Nucleus accumbens (tissue), 56 donors: ENCODE measurements at places on chromosomes 12 and 14.
A peak's percentile ranks its signal among the peaks of the same experiment; 100 is the strongest.

- peak; percentile 21 for DNase-seq
Observed at GRCh38 chr12:128365651-128366231, 98.8 kb downstream of the TMEM132C start.

DNA sequence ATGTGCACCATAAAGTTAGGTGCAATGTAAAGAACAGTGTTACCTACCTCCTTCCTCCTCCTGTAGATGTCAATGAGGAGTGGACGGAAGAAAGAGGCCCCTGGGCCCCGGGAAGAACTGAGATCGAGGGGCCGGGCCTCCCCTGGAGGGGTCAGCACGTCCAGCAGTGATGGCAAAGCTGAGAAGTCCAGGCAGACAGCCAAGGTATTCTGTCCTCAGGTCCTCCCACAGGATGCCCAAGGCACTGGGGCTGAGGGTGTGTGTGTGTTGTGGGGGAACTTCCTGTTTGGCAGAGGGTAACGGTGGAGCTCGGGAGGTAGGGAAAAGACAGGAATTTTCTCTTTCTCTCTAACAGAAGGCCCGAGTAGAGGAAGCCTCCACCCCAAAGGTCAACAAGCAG lies 6.4 kb downstream of the ATN1 start:
- DNase-seq, result no peak

GRCh38 chr14:75206190-75206589 lies 29.8 kb upstream of the TMED10 start:
- no peak for DNase-seq

DNA sequence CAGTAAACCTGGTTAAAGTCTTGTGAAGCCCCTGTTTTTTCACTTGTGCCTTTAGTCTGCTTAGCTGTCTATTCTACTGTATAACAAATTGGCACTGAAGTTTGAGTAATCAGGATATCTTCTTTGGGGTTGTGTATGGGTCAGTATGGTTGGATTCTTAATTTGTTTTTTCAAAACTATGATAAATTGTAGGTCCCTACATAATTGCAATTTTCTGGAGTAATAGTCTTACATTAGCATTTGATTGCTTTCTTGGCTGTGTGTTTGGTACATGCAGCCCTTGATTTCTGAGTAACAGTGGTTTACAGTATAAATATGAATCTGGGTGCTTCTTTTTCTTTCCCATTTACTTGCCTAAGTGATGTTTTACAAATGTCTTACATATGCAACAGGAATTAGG lies 186.6 kb downstream of the TMTC2 start:
- no peak for DNase-seq

- no peak for DNase-seq
Observed at GRCh38 chr14:24187539-24187915, 1.1 kb downstream of the IPO4 start.

DNA sequence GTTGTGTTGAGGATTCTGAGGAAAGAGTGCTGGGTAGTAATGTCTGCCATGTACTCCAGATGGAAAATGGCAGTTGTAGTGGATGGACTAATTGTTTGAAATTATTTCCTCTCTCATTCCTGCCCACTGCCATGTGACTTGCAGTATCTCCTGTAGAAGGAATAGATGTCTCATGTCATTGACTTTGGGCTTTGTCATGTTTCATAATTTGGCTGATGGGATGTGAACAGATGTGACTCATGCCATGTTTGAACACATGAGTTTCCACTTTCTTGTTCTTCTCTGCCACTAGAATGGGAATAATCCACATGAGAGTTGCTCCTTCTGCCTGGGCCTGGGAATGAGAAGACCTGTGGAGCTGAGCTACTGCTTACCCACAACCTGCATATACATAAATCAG lies 2.4 kb upstream of the CALCOCO1 start:
- DNase-seq, result no peak

DNA sequence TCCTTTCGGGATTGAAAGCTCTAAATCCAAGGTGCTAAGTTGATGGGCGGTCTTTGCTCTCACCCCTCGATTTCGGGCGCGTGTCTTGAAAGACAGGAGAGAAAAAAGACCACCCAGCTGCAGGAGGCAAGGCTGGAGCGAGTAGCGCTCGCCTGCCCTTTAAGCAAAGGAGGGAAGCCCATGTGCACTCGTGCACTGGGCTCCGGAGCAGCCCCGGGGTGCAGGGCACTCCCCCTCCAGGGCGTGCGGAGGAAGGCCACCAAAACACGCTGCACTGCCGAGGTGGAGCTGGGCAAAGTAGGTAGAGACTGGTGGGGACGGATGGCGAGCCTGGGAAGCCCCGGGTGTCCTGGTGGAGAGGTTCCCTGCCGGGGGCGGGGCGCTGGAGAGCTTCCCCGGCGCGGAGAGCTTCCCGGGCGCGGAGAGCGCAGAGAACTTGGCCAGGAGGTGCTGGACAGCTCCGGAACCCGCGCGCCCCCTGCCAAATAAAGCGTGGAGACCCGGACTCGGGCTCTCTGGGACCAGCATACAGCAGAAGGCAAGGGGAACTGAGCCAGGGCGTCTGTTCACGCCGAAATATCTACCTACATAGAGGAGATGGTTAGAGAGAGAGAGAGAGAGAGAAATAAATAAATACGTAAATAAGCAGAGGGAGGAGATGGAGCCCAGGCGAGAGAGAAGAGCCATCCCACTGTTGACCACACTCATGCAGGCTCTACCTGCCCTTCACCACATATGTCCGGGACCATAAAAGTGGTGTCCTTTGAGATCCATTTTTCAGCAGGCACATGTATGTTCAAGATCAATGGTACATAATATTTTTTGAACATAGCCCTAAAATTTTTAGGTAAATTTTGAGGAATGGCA lies 662 bp upstream of the NELL2 start:
- DNase-seq, result peak; percentile 14

DNA sequence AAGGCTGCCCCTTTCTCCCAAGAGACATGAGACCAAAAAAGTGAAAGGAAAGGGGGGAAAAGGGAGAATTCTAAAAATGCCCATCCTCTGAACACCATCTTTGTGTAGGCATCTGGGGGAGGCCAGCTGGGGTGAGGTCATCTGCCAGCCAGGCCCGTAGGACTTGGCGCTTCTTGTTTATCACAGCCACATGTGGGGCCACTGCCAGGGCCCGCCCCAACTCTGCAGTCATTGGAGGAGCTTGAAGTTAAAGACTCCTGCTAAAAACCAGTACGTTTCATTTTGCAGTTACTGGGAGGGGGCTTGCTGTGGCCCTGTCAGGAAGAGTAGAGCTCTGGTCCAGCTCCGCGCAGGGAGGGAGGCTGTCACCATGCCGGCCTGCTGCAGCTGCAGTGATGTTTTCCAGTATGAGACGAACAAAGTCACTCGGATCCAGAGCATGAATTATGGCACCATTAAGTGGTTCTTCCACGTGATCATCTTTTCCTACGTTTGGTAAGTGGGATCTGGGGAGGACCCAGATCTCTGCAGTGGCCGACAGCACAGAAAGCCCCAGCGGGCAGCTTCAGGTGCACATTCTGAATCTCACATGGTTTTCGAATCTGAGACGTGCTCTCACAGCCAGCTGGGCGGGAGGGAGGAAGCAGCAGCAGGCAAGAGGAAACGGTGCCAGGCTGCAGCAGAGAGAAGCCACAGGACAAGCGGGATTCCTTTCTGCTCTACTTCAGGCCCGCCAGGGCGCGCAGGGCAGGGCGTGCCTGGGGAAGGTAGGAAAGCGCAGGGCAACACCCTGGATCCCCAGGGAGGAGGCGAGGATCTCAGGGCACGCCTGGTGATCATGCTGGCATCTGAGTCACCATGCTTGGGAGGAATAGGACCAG lies at the start of gene P2RX7:
Gene P2RX7 (plus strand): TSS at position 276 of the 881 bp plus-strand sequence. CDS start 95 bp downstream, at position 371.
- peak; percentile 96 for DNase-seq

DNA sequence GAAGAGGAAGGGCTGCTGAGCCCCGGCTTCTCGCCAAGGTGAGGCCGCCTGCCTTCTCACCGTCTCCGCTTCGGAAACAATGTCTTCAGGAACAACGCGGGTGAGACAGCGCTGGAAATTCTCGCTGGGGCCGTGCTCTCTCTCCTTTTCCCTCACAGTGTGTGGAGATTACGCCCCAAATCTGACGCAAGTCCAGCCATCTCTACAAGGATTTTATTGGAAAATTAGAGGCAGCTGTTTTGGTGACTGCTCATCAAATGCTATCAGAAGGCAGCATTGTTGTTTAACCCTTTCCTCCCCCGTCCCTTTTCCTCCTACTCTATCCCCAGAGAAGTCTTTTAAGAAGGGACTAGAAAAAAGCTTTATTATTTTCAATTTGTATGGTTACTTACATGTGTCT lies 53.5 kb downstream of the PIWIL1 start:
- no peak for DNase-seq

- DNase-seq, result no peak
Observed at GRCh38 chr12:2301531-2302461, 249.0 kb downstream of the CACNA1C start.

DNA sequence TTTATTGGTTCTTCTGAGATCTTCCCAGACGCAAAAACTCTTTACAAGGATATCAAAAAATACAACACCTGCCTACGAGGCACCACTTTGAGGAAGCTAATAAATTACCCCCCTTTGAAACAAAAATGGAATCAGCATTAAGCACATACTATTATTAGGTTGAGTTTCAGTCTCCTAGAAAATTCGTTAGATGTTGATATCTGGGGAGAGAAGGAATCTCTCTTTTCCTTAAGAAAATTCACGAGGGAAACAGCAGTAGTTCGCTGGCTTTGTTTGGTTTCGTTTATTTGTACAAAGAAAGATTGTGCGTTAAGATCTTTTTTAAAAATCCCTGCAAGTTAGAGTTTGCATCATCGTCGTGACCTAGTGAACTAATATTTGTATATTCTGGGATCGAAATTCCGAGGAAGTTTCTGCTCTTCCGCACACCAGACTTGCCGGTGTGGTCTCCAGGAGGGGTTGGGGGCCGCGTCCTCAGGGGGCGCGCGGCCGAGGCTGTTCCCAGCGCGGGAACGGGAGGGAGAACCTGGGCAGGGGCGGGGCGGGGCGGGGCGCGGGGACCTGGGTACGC lies 12.1 kb downstream of the NKX2-1 start:
- DNase-seq, result no peak

GRCh38 chr14:80946187-80946586 lies 4.6 kb upstream of the CEP128 start:
- DNase-seq, result no peak

- no peak for DNase-seq
Observed at GRCh38 chr14:69346710-69347109, 51.4 kb downstream of the ERH start.

DNA sequence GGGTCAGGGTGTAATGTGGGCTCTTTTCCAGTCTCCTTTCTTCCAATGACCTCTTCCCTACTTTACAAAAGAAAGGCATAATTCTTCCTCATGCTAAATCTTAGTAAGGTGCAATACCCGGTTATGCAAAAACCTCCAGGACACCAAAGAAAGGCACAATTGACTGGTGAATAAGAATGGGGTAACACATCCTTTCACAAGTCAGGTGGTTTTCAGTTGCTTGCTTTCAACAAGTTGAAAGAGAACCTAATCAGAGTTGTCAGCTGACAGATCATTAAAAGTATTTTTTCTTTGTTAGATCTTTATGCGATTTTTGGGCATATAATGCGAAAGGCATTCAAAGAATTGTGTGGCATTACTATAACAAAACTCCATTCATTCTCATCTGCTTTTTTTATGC lies 1.3 kb upstream of the AEBP2 start:
- DNase-seq, result no peak

DNA sequence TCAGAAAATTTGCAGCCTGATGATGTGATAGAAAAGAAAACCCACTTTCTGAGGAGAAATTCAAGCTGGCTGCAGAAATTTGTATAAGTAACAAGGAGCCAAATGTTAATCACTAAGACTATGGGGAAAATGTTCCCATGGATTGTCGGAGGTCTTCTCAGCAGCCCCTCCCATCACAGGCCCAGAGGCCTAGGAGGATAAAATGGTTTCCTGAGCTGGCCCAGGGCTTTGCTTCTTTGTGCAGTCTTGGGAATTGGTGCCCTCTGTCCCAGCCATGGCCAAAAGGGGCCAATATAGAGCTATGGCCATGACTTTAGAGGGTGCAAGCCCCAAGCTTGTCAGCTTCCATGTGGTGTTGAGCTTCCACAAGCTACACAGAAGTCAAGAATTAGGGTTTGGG lies 335.9 kb downstream of the ATP23 start:
- DNase-seq, result no peak

DNA sequence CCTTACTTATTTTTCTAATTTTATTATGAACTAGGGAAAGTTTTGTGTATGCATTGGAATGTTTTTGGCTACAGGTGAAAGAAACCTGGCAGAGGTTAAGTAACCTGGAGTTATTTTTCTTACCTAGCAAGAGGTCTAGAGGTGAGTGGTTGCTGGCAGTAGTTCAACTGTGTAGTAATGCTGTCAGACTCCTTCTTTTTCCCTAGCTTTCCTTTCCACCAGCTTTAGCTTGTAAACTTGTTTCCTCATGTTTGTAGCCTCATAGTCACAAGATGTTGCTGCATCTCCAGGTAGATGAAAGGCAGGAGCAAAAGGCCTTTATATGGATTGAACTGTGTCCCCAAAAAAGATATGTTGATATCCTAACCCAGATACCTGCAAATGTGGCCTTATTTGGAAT lies 105.1 kb upstream of the AMIGO2 start:
- DNase-seq, result no peak

DNA sequence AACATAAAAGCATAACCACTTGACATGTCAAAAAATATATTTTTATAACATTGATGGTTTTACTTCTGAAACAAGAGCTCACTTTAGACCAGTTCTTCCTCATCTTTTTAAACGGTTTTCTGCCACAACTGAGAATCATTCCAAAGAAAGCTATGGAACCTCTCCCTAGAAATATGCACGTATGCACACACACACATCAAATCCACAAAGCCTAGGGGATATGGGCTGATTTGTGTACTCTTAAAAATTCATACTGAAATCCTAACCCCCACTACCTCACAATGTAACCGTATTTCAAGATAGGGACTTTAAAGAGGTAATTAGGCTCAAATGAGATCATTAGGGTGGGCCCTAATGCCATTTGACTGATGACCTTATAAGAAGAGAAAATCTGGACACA lies 19.3 kb downstream of the TMCC3 start:
- no peak for DNase-seq

DNA sequence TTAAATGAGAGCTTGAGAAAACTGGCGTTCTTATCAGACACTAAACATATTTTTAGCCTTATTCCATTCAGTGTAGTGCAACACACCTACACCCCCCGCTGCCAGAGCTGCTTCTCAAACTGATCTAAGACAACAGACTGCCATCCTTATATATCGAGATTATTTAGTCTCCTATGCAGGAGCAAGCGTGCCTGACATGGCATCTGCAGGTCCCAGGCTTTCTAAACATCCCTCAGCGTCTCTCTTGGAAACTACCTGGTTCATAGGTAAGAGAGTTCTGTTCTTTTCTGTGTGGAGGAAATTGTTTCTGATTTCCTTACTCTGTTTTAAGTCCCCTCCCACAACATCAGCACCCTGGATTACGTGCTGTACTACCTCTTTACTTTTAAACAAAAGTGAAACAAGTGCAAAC lies 117.1 kb upstream of the PTPRB start:
- no peak for DNase-seq

GRCh38 chr14:32657081-32657480 lies 281.6 kb upstream of the NPAS3 start:
- DNase-seq, result no peak

GRCh38 chr12:59084511-59085375 lies 164.4 kb upstream of the LRIG3 start:
- DNase-seq, result no peak

- DNase-seq, result no peak
Observed at GRCh38 chr14:42488965-42489364, 882.3 kb downstream of the LRFN5 start.

- no peak for DNase-seq
Observed at GRCh38 chr14:38883127-38883526, 219.9 kb downstream of the SEC23A start.
